ENCODE measurements at places on chromosomes 2 and 18.

DNA sequence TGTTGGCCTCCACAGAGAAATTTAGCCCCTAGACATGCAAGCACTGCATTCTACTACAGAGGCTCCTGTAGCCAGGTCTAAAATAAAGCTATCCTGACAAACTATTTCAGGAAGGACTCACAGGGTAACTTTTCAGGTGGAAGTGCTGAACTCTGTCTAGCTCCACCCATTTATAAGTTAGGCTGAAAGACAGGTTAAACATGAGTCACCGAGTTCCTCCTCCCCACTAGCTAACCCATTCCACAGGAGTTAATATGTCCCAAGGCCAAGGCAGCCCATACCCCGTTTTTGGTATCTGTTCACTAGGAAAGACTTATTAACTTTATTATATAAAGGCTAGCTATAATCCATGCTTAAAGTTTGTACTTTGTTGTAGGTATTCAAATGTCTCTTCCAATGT is 3.5 kb downstream of the CWC22 start:
- no peak for DNase-seq

DNA sequence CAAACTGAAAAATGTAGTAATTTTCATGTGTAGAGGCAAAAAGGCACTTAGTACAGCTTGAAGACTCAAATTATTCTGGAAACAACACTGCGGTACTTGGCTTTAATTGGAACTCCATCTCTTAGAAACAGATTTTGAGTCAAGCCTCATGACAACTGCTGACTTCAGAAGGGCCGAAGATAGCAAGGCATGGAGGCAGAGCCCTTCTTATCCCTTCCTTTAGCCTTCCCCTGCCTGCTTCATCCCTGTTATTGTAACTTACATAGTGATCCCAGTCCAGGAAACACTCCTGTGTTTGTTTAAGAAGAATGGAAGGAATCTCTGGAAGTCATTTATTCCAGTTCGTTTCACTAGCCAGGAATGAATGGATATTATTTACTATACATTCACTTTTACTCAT is 110.9 kb upstream of the FAM98A start:
- DNase-seq: no peak

DNA sequence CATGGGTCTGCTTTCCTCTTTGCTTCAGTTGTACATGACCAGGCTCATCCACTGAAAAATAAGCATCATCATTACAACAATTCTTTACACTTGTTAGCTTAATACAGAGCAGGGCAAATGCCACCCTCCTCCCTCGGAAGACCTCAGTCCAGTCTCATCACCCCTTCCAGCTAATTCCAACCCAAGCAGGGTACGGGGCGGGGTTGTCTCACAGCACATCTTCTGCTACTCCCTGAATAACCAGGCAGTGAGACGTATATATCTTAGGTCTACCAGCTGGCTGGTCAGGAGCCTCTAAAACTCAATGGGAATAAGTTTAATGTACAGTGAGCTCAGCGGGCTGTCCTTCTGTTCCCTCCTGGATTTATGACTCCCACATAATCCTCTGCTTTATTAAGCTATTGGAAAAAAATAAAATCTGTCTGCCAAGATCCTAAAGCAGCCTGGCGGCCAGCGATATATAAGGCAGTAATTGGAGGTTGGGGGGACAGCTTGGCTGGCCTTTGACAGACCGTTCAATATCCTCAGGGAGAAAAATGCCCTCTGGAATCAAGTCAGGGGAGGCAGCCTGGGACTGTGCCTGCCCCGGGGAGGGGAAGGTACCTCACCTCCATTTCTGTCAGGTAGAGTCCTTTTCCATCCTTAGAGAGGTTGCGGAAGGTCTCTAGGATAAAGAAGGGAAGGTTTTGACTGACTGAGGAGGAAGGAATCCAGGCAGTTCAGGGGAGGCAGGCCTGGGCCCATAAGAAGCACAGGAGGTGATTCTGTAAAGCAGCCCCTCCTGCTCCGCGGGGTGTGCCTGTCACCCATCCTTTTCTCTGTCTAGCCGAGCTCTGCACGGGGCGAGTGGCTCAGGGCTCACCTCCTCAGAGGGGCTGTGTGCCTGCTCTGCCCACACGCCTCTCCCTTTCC is 76.3 kb downstream of the CAPN13 start:
- DNase-seq: no peak

- DNase-seq: no peak
These were observed 29.5 kb upstream of the SAP130 start for GRCh38 chr2:128057334-128057733.

- DNase-seq: no peak
These were observed 56.8 kb downstream of the SOX11 start for GRCh38 chr2:5748946-5749345.

GRCh38 chr2:56099963-56100362 is 83.8 kb upstream of the CCDC85A start:
- no peak for DNase-seq

- DNase-seq: no peak
These were observed 3.4 kb downstream of the ZNF521 start for GRCh38 chr18:25348386-25349130.

DNA sequence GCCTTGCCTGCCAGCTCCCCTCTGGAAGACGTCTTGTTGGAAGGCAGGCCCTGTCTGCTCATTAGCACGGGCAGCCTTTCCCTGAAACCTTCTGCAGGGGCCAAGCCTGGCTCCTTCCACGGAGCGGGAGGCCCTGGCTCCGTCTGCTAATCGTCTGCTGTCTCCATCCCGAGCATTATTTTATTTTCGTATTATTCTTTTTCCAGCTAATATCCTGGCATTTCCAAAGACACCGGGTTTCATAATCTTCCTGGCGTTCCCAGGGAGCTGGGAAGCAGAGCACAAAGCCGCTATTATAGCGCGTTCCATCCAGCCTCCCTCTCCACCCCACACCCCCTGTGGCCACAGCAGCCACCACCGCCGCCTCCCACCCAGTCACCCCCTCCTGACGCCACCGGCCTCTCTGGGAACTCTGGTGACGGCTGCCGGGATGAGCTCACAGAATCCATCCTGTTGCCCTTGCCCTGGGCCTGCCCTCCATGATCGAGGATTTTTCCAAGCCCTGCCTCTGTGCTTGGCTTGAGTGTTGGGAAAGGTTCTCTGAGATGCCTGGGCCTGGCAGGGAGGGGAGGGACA is 125.5 kb downstream of the DYSF start:
- DNase-seq: no peak

DNA sequence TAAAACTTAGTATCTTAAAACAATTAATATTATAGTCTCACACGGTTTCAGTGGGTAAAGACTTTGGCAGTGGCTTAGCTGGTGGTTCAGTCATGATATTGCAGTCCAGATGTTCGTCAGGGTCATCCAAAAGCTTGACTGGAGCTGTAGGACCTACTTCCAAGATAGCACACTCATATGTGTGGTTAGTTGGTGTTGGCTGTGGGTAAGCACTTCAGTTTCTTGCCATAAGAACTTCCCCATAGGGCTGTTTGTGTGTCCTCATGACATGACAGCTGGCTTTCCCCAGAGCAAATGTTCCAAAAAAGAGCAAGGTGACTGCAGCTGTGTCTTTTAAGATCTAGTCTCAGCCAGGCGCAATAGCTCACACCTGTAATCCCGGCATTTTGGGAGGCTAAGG is 48.5 kb upstream of the EPC2 start:
- DNase-seq: no peak

- DNase-seq: no peak
These were observed 44.0 kb downstream of the MYL12B start for GRCh38 chr18:3305933-3306332.

DNA sequence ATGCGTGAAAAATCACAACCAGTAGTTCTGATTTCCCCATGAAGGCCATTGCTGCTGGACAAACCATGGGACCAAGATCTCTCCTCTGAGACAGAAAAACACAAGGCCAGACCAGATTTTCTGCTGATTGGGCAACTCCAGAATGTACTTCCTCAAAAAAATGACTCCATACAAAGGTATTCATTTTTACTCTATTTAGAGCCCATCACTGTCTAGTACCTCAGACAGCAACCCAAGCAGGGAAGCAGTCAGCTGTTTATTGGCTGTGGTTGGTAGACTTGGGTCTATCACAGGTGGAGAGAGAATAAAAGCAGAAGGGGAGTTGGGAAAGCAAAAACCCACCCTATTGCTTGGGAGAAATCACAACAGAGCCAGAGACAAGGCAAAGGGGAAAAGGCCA is 219.9 kb downstream of the PIK3C3 start:
- DNase-seq: no peak

DNA sequence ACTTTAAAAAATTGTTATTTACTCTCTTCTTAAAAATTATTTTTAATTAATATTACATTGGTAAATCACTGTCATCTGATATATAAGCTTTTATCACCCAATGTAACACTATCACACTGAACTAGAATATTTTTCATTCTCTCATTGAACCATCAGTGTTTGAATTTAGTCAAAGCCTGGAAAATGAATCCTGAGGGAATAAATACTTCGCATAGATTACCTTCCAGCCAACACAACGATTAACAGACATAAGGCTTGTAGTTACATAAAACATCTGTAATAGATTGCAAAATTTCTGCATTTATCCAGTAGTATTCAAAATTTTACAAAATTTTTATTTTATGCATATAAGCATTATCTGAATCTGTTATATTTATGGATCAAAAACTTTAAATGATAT is 314.9 kb downstream of the ERBB4 start:
- no peak for DNase-seq

GRCh38 chr2:26179446-26179913 is 6.6 kb downstream of the GAREM2 start:
- no peak for DNase-seq

- no peak for DNase-seq
These were observed 5.5 kb downstream of the CTDSP1 start for GRCh38 chr2:218405086-218405745.

- DNase-seq: no peak
These were observed 11.3 kb downstream of the MALT1 start for GRCh38 chr18:58682429-58683069.

GRCh38 chr2:64014628-64015027 is 4.6 kb downstream of the VPS54 start:
- no peak for DNase-seq

All from stimulated activated CD8-positive, alpha-beta memory T cell treated with anti-CD3 and anti-CD28 coated beads, Interleukin-4, amount 100 ng/mL, for 24 hours (primary cell).